ENCODE measurements at places on chromosomes 7 and 10.
A peak's percentile ranks its signal among the peaks of the same experiment; 100 is the strongest.

GRCh38 chr7:26497801-26498596 lies 206.3 kb downstream of the SNX10 start:
- no peak for DNase-seq

DNA sequence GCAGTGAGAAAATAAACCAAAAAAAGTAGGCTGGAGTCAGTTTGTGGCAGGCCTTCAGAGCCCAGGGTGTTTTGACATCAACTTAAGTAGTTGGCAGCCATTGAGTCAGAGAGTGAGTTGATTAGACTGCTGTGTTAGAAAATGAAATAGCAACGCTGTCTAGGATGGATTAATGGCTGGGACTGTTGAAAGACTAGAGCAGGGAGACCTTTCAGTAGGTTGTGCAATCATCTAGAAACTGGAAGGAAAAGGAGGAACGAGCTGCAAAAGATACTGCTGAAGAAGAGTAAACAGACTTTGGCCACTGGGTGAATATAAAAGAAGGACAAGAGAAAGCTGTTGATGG lies 28.6 kb upstream of the TRIL start:
- no peak for DNase-seq

DNA sequence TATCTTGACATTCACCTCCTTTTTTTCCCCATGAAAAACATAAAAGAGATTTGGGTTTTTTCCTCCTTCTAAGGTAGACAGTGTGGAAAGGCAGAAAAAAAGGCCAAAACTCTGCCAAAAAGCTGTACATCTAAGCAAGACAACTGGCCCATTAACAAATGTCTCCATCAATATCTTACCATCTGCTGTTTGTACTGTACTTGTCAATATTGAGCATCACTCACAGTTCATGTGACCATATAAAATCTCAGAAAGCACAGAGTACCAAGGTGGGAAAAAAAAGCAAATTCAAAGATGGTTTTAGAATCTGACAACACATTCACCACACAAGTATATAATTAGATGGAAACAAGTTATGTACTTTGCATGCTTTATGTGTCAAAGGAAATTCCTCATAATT lies 52.6 kb downstream of the CACNA2D1 start:
- DNase-seq, result no peak

DNA sequence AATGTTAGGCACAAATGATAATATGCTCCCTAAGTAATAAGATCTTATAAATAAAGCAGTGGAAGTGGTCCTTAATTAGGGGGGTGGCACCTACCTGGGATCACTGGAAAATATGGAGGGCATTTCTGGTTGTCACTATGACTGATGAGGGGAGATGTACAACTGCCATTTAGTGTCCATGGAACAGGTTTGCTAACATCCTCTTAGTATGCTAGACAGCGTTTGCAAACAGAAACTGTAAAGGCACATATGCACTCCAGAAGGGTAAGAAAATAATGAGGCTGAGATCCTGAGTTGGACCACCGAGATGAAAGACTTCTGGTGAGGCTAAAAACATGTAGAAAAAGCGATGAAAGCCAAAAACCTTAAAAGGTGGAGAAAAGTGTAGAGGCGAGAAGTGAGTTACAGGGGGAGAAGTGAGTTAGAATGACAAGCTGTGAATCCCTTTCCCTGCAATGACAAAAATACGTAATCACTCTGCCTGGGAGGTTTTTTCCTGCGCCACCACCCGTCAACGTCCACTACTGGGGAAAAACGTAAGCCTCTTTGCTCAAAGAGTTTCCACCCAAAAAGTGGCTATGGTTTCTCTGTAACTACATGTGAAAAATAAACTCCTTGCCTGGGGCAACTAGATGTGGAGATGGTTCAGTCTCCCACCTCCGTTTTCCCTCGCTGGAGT lies 767 bp downstream of the KRIT1 start:
- DNase-seq, result no peak

DNA sequence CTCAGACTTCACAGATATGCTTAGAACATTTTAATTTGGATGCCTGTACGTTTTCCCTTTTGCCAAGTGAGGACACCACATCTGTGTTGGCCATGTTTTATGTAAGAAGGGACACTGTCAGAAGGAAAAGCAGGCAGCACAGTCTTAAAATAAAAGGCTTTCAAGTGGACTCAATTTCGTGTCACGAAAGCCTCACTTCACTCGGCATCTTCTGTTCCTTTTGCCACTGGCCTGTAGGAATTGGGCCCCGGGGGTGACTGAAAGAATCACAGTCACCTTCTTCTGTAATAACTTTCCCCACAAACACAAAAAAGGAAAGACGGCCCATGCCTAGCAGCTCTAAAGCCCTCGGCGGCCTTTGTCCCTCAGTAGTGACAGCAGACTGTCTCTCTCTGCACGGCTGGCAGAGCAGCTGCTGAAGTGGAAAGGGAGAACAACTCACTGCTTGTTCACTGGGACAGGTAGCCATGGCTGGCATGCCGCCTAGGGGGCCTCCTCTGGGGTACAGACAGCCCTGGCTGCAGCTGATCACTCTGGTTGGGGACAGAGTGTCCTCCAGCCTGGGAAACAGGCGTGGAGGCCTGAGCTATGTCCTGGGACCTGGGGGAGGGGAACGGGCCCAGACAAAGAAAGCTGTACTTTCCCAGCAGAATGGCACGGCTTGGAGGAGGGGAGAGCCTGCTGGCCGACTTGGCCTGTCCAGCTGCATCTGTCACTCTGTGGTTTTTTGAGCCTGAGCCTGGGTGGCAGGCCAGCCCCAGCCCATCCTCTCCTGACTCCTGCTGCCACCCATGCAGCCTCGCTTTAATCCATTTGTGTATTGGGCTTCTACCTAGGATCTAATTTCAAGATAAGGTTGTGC lies 4.4 kb downstream of the RASSF4 start:
- no peak for DNase-seq

DNA sequence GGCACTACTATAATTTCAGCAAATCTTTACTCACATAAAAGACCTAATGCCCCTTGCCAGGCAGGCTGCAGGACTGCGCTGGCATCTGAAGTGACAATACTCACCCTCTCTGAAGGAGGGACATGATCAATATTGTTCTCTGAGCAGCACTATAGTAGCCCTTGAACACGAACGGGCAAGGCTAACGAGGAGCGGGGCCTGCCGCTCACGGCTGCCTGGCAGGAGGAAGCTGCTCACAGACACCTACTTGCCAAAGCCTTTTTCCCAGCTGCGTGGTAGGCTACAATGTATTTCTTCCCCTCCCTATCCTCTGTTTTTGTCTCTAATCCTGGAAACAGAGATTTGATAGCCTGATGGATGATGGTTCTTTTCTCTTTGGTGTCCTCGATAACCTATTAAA lies 19.9 kb downstream of the PUS7 start:
- no peak for DNase-seq

GRCh38 chr7:151566897-151567320 lies 47.2 kb upstream of the RHEB start:
- no peak for DNase-seq

DNA sequence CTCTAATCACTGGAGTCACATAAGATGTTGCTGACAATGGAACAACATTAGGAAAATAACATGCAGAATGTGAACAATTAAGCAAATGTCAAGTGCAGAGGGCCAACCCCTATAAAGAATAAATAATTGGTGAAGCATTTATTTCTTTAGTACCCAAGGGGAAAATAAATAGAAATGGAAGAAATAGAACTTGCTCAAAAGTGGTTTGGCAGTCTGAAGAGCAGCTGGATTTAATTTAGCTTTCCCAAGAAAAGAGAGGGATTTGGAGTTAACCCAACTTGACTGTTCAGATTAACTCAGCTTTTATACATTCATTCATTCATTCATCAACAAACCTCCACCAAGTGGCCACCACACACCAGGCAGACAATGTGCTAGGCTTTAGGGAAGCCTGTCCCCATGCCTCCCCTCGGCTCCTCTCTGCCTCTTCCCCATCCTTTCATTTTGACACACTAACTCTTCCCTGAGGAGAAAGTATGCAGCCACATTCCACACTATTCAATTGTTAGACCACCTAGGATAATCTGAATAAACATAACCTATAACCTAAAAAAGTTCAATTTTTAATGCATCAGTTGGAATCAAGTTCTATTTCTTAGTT lies 295.5 kb downstream of the AHR start:
- DNase-seq, result no peak

DNA sequence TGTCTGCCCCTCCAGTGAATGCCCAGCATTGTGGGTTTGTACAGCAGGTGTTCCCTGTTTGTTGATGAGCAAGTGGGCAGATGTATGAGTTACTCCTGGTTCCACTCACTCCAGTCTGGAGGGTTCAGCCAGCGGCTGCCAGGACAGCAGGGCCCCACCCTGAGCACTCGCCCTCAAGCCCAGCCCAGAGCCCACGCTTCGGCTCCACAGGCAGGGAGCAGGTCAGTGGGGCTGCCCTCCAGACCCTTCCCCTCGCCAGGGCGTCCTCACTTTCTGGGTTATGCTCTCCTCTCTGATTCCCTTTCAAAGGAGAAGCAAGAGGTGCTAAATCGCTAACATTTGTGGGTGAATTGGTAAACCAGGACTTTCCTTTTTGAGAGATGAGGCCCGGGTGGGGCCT lies 4.8 kb upstream of the VIPR2 start:
- DNase-seq, result no peak

DNA sequence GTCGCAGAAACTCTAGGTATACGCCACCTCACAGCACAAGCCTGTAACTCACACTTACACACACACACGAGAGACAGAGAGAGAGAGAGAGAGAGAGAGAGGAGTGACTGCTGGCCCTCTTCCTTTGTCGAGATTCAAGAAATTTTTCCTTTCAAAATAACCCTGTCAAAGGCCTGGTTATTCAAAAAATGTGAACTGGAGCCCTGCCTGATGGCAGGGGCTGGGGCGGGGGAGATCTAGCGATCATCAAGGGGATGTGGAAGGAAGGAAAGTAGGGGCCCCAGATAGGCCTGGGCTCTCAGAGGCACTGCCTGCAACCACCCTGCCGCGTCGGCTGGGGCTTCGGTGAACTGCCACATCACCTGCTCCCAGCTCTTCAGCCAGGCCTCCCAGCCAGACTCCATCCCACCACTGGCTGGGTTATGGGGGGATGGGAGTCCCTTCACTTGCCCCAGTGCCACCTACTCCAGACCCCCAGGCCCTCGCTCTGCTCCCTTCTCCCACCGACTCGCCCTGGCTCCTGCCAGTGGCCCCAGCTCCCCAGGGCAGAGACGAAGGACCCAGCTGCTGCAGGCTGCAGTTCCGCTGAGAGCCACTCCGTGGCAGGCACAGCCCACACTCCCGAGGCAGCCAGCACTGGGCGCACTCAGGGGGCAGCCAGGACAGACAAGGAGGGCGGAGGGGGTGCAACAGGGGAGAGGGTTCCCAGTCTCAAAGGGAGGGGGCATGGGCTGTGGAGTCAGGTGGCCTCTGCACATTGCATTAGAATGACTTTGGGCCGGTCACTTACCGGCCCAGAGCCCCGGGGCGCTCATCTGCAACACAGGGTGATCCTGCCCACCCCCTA lies 15.3 kb downstream of the KCNH2 start:
- DNase-seq, result no peak

DNA sequence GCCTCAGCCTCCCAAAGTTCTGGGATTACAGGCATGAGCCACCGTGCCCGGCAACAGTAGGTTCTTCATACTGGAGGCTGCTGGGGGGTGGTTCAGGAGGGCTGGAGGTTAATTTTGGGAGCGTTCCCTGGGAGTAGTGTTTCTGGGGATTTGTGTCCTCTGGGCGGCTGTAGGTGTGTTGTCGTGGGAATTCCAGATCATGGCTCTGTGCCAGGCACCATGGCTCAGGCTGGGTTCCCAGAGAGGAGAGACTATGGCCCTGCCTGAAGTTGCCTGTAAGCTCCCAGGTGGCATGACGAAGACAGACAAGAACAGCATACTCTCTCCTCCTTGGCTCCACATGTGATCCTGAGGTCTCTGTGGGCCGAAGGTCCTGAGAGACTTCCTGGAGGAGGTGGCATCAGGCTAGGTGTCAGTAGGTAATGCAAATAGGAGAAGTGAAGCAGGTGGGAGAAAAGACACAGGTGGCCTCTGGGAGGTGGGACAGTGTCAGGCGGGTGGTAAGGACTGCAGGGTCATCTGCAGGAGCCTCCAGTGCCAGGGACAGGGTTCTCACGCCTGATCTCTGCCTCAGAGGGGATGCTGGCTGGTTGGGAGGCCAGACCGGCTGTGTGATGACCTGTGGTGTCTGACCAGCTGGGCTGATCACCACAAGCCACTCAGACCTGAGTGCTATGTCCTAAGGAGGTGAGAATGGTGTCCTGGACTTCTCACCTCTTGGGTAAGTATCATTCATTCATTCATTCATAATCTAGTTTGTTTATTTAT lies 18.7 kb downstream of the CLIP2 start:
- DNase-seq, result no peak

DNA sequence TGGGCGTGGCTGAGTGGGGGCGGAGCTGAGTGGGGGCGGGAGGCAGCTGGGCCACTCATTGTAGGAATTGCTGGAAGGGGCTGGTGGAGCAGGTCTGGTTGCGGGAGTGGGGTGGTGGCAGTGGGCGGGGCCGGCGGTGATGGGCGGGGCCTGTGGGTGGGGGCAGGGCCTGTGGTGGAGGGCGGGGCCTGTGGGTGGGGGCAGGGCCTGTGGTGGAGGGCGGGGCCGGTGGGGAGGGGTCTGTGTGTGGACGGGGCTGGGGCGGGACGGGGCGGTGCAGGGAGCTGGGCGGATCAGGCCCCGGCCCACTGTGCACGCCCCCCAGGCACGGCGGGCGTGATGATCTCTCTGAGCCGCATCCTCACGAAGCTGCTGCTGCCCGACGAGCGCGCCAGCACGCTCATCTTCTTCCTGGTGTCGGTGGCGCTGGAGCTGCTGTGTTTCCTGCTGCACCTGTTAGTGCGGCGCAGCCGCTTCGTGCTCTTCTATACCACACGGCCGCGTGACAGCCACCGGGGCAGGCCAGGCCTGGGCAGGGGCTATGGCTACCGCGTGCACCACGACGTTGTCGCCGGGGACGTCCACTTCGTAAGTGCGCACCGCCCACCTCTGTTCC lies 14.0 kb downstream of the SLC29A4 start:
- no peak for DNase-seq

GRCh38 chr10:86289577-86289868 lies 77.1 kb downstream of the GRID1 start:
- DNase-seq, result no peak

GRCh38 chr7:17600340-17600752 lies 301.9 kb downstream of the AHR start:
- DNase-seq, result peak; percentile 93

GRCh38 chr10:123417414-123417813 lies 248.7 kb upstream of the GPR26 start:
- no peak for DNase-seq

Data from HS-5 (cell line).